Dorsolateral prefrontal cortex (tissue), 122 donors: ENCODE measurements at places on chromosomes 12 and 14.

- DNase-seq = no peak
These were observed 8.2 kb upstream of the ZNF410 start for GRCh38 chr14:73878436-73878835.

GRCh38 chr12:118325081-118325480 is 47.6 kb downstream of the TAOK3 start:
- DNase-seq = no peak

DNA sequence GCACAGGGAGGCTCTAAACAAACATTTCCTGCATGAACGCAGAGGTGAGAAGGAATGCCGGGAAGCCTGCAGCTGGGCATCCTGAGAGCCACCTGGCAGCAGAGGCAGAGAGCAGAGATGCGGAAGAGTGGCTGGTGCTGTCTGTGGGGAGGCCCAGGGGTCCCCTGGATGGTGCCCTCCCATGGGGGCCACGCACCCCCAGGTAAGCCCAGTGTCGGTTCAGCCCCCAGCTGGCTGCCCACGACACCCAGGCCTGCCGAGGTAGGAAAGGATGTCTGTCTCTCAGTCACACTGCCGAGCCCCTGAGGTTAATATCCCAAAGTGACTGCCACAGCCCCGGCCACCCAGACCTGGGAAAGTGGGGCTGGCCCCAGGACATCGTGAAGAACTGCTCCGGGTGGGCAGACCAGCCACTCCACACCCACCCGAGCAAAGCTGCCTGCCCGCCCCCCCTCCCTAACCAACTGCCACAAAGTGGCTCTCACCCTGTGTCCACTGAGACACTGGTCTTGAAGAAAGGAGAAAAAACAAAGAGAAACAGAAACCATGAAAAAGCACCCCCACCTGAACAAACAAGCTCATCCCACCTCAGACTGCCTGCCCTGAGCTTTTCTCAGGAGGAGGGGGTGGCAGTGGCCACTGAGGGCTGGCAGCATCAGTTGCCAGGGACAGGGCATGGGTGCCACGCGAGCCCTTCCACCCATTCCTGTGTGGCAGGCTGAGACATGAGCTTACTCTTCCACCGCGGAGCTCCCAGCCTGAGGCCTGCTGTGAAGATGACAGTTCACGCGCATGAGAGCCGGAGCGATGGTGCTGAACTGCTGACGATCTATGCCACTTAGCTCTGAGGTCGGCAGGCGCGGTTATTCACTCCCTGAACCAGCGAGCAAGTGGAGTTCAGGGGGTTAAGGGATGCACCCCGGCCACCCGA is 40.8 kb downstream of the CCDC88C start:
- no peak for DNase-seq

- no peak for DNase-seq
These were observed 410.6 kb upstream of the SOX5 start for GRCh38 chr12:24360057-24360456.

GRCh38 chr14:49921401-49921800 is 28.5 kb downstream of the ARF6 start:
- no peak for DNase-seq

- DNase-seq = no peak
These were observed 49.8 kb downstream of the SLC6A12 start for GRCh38 chr12:164207-164606.

GRCh38 chr12:48750769-48751356 is 34.4 kb upstream of the CCNT1 start:
- no peak for DNase-seq
